Stimulated activated CD8-positive, alpha-beta memory T cell treated with anti-CD3 and anti-CD28 coated beads, Interleukin-7, amount 100 ng/mL, for 4 hours (primary cell): ENCODE measurements at places on chromosomes 6 and 20.

DNA sequence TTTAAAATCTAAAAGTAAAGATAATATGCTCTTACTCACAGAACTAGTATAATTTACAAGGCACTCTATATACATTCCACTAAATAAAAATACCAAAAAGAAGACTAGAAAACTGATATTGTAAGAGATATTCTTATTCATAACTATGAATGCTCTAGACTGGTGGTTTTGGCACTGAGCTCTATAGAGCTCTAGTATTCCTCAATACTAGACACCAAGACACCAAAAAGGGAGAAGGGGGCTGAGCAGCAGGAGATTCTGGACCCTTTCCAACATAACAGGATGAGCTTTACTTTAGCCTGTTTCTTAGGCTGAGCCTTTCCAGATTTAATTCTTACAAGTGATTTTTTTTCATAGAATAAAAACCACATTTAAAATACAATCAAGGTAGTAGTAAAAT lies 173.6 kb downstream of the COL21A1 start:
- DNase-seq, result no peak

GRCh38 chr20:31717478-31718201 lies 5.0 kb downstream of the BCL2L1 start:
- no peak for DNase-seq

DNA sequence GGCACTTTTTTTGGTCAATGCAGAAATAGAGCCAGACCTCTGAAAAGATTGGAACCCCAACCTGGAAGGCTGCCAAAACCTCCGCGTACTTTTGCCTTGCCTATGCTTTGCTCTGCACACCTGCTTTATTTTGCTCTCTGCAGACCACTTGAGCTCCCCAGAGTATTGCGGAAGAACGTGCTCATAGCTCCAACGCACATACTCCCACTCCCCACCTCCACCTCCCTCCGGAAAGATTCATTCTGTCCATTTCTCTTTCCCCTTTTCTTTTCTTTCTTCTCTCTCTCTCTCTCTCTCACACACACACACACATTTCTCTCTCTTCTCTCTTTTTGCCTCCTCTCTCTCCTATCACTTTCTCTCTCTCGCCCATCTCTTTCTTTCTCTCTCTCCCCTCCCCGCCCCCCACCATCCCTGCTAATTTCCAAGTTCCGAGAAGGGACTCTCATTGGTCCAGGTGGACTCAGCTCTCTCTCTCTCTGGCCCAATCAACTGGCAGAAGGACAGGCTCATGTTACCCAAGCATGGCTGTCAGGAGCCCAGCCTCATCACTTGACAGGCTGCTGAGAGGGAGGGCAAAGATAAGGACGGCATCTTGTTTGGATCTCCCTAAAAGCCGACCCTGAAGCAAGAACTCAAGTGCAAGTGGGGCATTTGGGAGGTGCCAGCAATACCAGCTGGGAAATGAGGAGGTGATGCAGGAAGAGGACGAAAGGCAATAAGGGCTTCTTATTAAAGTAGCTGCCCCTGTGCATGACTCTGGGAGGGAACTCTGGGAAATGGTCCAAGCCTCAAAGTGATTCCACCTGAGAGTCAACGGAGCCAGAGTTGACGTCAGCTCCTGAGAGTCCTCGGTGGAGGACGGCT lies 246.1 kb downstream of the LY86 start:
- DNase-seq, result no peak

DNA sequence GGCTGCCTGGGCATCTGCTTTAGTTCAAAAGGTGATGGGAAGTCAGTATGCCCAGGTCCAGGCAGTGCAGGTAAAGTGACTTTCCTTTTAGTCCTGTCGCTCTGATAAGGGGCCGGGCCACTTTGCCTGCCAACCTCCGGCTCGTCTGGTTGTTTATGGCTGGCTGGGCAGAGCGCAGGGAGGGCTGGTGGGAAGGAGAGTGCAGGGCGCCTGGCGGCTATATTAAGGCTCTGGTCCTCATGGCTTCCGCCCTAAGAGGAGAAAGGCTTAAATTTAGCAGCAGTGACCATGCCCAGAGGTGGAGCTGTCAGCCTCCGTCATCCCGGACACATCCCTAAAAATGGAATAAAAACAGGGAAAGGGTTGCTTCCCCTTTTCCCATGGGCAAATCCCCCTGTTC lies 14.6 kb downstream of the GATA5 start:
- no peak for DNase-seq

DNA sequence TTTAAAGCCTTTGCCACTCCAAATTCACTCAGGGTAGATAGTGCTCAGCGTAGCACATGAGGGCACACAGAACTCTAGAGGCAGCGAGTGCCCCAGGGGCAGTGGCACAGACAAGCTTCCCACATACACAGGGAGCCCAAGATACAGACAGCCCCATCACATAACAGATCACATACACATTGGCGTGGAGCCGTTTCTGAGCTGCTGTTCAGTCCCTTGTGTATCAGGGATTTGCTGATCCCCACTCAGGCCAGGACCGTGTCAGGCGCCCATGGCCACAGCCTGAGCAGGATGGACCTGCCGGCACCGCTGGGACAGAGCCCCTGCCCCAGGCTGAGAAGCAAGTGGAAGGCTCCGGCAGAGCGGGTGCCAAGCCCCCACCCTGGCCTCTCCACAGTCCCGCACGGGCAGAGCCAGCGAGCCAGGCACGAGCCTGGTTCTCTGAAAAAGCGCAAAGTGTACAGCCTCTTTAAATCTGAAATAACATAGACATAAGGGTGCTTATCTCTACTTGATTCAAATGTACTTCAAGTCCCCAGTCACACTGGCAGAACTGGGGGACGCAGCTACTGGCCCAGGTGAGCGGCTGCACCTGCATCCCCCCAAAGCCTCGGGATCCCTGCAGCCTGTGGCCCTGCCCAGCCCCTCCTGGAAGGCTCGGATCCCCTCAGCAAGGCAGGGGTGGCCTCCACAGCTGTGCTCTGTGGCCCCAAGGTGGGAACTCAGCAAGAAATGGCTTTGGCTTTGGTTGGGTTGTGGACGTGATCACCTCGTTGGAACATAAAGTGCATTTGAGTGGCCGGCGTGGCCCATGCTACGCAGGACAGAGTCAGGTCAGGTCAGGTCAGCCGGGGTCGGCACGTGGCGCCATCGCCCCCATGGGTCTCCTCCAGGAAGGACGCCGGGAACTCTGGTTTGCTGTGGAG lies 231.3 kb downstream of the ERMARD start:
- DNase-seq, result no peak

DNA sequence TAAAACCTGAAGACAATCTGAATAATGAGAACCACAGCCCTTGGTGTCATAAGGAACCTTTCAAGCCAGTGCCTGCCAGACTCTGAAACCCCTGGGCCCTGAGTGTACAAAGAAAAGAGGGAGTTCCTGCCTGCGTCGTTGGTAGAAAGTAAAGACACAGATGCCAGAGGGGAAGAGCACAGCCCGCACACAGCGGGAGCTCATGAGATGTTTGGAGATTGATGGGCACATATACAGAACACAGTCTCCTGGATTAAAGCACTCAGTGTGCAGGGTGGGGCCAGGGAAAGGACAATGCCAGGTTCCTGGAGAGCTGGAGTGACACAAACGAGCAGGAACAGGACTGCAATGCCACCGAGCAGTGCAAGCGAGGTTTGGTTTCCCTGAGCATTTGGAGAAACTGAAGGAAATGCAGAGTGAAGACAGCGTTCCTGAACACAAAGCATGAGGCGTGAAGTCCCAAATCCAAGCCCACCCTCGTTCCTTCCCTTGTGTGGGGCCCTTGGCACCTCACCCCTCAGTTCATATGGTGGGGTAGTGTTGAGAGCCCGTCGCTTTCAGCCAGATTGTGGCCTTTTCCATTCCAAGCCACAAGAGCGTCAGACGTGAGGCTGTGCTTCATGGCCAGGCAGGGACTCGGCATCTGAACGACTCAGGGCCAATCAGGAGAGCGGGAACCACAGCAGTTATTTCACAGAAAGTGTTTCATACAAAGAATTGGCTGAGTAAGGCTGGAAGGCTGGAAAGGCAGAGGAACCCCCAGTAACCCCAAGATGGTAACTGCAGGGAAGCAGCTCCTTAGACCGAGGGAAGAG lies 41.0 kb upstream of the RPS6KA2 start:
- DNase-seq, result no peak

DNA sequence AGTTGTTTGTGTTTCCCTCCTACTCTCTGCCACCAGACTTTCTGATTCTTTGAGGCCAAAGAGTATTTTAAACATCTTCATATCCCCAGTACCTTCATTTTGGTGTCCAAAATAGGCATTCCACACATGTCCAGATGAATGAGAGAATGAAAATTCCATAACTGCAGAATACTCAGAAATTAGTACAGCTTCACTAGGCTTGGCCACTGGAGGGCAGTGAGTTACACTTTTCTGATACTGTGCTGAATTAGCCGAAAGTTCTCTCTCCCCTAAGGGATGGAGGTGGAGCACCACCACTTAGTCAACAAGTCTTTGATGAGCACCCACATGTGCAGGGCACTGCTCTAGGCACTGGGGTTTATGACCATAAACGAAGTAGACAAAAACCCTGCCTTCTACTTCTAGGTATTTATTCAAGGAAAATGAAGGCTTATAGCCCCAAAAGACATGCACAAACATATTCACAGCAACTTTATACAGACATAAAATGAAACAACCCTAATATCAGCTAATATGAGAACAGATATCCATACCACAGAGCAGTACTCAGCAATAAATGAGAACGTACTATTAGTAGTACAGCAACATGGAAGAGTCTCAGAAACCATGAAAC lies 46.1 kb upstream of the TMEM217 start:
- no peak for DNase-seq

DNA sequence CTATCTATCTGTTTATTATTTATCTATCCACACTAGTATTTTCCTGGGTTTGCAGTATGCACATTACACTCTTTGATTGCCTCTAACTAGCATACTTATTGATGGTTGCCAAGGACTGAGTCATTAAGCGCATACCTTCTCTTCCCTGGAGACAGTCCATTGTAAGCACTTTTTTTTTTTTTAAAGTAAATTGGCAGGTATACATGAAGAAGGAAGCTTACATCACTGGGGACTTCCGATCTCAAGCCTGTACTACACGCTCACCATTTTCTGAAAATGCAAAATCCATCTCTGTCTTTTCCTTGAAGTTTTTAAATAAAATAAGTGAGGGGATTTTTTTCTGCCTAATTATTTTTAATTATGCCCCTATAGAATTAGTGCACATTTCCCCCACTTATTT lies 63.5 kb downstream of the HMGN3 start:
- DNase-seq, result no peak

DNA sequence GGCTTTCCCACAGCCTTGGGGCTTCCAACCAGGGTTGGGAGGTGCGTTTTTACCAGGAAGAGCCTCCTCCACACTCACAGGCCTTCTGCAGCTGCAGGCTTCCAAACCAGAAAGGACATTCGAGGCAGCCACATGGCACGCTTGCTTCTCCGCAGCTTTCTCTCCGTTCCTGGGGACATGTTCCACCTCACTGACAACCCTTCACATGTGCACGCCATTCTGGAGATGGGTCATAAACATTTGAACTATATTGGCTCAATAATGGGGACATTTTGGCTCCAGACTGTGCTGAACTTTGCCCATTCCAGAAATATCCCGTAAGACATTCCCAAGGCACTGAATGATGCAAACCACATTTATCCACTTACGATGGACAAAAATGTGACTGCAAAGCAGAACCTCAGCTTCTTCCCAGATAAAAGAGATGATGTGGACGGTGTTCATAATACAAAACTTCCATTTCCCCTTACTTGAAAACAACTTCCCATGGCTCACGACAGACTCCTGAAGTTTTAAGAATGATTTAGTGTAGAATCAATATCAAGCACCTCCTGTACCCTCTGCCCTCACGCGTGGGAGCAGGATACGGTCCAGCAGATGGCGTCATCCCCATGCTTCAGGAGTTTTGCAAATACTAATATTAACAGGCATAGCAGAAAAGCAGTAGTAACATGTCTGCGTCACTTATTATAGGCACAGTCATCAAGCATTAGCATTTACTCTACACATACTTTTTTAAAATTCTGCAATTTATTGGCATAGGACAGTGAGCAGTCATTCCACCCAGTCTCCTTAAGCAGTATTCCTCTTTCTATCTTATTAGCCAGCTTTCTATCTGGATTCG lies 25.4 kb upstream of the FOXF2 start:
- DNase-seq, result no peak

DNA sequence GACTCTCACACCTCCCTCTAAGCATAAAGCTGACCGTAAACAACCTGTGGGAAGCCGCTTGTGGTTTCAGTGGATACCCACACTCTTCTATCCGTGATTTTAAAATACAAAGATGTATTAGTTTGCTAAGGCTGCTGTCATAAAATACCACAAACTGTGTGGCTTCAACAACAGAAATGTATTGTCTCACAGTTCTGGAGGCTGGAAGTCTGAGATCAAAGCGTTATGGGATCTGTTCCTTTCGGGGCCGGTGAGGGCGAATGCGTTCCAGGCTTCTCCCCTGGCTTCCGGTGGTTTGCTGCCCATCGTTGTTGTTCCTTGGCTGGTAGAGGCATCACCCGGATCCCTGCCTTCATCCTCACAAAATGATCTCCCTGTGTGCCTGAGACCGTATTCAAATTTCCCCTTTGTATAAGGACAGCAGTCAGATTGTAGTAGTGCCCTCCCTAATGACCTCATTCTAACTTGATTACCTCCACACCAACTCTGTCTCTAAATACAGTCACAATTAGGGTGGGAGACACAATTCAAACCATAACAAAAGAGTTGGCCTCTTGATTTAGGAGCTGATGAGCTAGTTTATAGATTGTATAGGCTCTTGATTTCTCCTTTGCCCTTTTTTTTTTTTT lies 210.6 kb upstream of the SOX4 start:
- DNase-seq, result no peak

- no peak for DNase-seq
Measured at GRCh38 chr6:98777762-98778161, 56.6 kb upstream of the POU3F2 start.

DNA sequence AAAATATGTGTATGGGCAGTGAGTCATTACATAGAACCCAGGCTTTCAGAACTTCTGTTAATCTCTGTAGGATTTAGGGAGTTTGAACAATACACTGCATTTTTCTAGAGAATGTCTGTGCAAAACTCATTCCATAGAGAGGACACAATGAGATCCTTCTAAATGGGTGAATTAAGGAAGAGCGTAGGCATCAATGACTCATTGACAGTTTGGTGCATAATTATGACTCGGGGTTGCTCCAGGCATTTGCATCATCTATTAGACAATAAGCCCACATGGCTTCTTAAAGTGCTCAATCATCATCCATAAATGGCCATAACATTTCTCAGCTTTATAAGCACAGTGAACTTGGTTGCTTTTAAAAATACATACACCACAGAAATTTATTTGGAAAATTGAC lies 625.5 kb downstream of the CDH26 start:
- no peak for DNase-seq

DNA sequence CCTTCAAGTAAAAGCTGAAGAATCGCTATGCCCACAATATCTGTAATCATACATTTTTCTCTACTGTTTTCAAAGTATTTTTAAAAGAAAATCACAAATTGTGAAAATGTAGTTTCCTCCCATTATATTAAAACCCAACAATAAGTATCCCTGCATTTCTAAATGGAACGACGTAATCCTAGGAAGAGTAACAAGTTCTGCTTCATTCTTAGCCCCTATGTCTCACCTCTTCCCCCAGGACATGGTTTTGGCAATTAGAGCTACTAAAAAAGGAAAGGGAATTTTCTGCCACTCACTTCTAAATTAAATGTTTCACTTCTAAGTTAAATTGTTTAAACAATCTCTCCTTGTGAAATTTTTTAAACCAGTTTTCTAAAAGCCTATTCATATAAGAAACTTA lies 47.4 kb downstream of the TBPL1 start:
- DNase-seq, result no peak
